ENCODE measurements at places on chromosomes 6 and 20.

DNA sequence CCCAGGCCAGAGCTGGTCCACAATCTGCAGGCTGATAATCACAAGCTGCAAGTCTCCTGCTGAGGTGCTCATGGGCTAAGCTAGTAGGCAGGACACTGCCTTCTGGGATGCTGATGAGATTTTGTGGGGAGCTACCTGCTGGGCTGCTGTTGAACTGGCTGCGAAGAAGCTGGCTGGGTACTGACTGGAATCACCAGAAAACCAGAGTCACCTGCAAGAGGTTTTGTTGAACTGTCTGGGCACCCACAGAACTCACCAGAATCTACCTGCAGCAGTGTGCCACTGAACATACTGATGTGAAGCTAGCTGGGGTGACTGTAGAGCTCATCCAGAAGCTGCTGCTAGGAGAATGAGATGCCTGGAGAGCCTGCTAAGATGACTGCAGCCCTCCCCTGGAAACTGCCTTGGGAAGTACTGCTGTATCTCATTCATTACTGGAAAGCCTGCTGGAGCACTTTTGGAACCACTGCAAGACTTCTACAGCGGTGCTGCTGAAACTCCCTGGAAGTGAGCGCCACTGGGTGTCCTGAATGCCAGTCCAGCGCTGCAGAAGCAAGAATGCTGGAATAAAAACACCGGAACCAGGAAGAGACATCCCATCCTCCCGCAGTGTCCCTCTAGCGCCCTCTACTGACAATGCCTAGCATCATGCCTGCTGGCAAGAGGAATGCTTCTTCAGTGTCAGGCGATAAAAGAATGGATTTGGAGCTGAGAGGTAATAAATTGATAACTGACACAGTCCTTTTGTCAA, 64.9 kb upstream of the ARHGAP18 start:
- peak; percentile 31 for DNase-seq

DNA sequence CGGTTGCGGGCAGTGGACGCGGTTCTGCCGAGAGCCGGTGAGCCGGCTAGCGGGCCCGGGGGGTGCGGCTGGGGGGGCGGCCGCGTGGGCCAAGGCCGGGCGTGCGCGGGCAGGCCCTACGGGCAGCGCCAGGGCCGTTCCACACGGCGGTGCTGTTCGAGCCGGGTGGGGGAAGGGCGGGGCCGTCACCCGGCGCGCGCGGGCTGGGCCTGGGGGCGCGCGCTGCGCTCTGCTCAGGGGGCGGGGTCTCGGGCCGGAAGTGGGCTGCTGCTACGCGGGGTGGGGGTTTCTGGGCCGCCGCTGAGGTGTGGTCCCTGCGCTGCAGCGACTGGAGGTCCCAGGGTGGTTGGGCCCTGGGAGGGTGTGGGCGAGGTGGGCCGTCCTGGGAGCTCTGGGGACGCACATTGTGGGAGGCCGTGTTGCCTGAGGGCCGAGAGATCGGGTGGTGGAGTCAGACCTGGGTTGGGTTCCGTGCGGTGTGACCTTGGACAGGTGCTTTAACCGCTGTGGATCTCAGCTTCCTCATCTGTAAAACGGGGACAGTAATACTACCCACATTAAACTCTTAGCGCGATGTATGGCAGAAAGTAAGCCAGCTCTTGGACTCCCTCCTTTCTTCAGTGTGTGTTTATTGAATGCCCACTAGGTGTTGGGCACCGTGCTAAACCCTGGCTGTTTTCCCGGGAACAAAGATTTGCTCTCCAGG, 391 bp downstream of the MAPRE1 start:
- peak; percentile 89 for DNase-seq

DNA sequence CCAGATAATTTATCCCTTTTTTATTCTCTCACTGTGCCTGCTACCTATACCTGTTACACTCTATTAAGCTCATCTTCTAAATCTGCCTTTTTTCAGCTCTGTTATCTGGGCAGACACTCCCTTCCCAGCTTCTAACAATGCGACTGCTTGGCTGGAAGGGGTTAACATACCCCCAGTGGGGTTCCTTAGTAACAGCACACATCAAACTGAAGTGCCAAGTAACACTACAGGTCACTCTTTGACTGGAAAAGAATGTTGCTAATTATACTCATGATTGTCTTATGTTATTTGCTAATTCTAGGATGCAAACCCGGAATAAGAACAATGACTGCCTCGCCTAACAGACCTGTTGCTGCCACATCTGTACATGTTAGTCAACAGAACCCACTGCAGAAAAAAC, 203.5 kb downstream of the EPM2A start:
- DNase-seq: no peak

- no peak for DNase-seq
Observed at GRCh38 chr20:61922411-61922810, 143.3 kb downstream of the TAF4 start.

- no peak for DNase-seq
Observed at GRCh38 chr20:60172346-60172984, 214.2 kb downstream of the CDH26 start.

- DNase-seq: no peak
Observed at GRCh38 chr6:20724443-20725190, 190.4 kb downstream of the CDKAL1 start.

GRCh38 chr20:396252-396618, 11.9 kb upstream of the RBCK1 start:
- no peak for DNase-seq

DNA sequence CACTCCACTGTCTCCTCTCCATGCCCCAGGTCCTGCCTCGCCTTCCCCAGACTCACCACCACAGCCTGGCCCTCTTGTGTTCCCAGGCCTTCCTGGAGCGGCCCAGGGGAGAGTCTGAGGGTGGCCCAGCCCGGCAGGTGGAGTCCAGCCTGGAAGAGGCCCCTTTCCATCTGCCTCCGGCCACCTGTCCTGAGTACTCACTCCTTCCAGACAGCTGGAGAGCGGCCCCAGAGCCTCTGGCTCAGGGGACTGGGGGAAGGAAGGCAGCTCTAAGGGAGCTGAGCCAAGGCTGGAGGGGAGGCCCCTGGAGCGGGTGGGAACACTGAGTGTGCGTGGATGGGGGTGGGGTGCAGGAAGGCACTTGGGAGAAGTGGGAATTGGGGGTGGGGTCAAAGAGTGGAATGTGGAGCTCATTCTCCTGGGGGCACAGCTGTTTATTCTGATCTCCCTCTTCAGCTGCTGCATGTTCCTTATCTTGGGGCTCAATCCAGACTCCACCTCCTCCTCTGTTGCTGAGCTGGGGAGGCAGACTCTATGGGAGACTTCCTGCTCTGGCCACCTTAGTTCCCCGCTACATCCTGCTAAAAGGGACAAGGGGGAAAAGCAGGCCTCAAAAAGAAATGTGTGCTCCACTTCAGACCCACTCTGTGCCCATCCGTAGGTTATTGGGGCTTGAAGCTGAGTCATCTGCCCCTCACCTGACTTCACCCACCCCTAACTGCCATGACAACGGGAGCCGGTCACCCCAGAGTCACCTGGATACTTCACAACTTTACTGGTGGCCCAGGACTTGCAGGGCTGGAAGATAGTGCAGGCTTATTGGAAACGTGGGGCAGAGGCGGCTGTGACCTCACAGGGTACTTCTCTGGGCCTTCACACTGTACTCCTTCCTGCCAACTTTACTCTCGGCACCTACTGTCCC, 19.5 kb upstream of the TAF8 start:
- peak; percentile 52 for DNase-seq

DNA sequence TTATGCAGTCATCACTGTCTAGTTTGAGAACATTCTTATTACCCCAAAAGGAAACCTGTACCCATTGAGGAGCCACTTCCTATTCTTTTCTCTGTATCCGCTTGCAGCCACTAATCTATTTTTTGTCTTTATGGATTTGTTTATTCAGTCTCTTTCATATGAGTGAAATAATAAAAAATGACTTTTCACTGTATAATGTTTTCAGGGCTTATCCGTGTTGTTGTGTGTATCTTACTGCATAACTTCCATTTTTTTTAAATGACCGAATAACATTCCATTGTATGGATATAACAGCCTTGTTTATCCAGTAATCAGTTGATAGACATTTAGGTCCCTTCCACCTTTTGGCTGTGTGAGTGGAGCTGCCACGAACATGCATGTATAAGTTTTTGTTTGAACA, 86.6 kb downstream of the ZFAND3 start:
- no peak for DNase-seq

- no peak for DNase-seq
Observed at GRCh38 chr20:61203320-61203719, 48.7 kb upstream of the CDH4 start.

DNA sequence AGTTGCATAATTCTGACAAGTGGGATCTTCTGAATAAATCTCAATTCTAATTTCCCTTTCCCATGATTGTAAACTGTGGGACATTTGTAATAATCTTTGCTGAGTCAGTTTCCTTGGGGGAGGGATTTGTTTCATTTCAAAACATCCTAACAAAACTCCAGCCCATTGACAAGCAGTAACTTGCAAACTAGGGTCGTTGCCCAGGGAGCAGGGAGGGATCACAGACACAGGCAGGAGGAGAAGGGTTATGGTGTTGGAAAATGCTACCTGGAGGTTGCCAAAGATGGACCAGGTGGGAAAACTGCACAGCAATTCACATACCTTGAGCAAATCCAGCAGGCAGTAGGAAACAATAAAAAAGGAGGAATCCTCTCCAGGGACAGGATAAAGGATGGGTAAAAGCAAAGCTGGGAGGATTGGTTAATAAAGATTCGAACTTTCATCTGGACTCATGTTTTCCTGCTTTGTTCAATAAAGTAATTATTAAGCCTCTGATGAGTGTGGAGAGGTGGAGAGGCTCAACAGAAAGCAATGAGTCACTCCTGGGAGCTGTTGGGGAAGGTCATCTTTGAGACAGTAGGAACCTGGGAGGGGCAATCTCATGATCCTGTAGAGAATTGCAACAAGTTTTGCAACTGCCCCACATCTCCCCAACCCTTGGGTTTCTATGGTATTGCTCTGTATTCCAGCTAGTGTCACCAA, 87.3 kb upstream of the AKIRIN2 start:
- DNase-seq: no peak

DNA sequence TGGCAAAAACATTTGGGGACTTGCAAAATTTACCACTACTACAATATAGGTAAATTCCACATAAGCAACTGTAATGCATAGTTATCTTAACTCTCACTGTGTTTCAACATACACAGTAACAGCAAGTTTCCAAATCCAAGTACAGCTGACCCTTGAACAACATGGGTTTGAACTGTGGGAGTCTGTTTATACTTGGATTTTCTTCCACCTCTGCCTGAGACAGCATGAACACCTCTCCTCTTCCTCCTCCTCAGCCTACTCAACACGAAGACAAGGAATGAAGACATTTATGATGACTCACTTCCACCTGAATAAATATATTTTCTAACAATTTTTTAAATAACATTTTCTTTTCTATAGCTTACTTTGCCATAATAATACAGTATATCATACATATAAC, 25.6 kb downstream of the MAN1A1 start:
- DNase-seq: no peak

GRCh38 chr6:28811873-28812272, 111.9 kb downstream of the TRIM27 start:
- DNase-seq: no peak

- DNase-seq: peak; percentile 31
Observed at GRCh38 chr6:37731888-37732287, 34.2 kb upstream of the MDGA1 start.

DNA sequence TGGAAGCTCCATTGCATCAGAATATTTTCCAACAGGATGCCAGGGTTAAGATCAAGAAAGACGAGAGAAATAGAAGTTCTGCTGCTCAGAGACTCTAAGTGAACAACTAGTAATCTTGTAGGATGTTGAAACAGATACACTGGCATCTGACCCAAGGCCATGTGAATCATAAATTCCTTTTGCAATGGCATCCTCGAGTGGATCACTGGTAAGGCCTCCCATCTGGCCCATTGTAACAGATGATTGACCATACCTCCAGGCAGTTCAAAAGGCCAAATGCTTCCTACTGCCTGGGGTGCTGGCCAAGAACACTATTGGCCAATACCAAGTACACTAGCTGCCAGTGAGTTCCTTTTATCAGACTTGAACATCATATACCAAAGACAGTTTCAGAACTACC, 9.9 kb upstream of the SLC17A3 start:
- DNase-seq: no peak

GRCh38 chr20:40895182-40895581, 133.4 kb upstream of the TOP1 start:
- DNase-seq: no peak

- DNase-seq: no peak
Observed at GRCh38 chr6:94362061-94362864, 942.9 kb upstream of the EPHA7 start.

DNA sequence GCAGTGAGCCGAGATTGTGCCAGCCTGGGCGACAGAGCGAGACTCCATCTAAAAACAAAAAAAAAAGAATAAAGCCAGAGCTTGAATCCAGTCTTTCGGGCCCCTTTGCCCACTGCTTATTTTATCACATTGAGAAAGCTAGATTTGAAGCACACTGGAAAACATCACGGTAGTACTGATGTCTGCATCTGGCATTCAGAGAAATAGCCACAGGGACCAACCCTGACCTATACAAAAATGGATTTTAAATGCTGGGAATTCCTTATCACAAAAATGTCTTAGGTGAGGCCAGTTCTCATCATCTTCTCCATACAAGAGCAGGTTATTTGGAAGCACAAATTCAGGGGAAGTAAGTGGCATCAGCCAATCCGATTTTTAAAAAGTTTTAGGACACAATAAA, 49.5 kb downstream of the SLC35D3 start:
- DNase-seq: no peak

DNA sequence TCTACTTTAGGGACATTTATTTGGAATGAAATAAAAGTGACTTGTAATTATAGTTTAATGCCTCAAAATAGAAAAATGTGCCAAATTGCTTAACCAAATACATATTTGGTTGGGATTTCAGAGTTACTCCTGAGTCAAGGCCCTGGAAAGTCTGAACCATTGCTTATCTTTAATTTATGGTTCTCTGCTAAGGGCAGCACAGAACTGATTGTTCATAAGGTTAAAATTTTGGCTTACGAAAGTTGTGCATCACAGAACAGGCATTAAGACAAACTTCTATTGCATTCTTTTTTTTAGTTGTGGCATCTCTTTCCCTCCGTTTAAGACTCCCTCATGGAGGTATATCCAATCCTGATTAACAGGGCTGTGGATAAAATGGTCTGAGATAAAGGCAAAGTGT, 92.2 kb upstream of the TENT5A start:
- no peak for DNase-seq

- no peak for DNase-seq
Observed at GRCh38 chr20:21490105-21490504, 23.8 kb downstream of the NKX2-2 start.

GRCh38 chr20:59817846-59818615, 115.4 kb downstream of the SYCP2 start:
- DNase-seq: no peak

GRCh38 chr6:142372348-142372747, 70.5 kb downstream of the ADGRG6 start:
- DNase-seq: no peak

- DNase-seq: no peak
Observed at GRCh38 chr20:10798811-10799210, 125.0 kb upstream of the JAG1 start.

- DNase-seq: peak; percentile 21
Observed at GRCh38 chr20:48826883-48827771, 672 bp downstream of the PREX1 start.

All from activated T-cell treated with anti-CD3 and anti-CD28 coated beads for 48 hours (primary cell).